ENCODE measurements at places on chromosomes 12 and 14.

DNA sequence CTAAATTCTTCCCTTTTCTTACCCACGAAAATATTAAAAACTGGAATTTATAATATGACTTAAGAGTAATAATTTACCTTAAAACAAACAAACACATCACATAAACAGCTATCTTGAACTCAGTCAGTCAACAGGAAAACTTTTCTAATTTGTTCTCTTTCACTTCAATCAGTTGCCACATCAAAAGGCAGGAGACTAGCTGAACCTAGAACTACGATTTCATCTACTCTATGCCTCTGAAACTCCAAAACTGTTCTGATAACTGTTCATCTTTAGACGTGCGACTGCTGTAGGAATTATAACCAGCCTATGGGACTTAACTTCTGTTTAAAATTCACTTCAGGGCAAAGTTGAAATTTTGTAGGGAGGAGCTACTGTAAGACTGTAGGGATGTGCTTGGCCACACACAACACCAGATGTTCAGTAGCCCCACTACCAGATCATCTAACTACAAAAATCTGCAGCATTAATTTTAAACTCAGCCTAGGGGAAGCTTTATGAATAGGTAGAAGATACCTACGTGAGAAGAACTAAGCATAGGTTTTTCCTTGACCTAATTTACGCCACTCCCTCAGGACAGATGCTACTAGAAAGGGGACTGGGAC, 7.6 kb upstream of the RAD51AP1 start:
- DNase-seq: no peak

DNA sequence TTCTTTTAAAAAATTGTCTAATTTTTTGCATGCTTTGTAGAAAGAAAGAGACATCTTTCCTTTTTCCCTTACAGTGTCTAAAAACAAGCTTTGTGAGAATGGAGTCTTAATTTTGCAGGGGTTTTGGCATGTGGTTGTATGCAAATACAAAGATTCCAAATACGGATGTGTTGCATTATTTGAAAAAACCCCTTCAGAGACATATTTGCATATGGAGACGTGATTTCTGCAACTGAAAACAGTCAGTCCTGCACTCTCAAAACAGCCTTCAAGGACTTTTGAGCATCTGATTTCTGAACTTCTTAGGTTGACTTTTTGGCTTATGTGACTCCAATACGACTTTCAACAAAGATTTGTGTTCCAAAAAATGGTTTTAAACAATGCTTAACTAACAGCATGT, 7.8 kb downstream of the IRAK3 start:
- no peak for DNase-seq

DNA sequence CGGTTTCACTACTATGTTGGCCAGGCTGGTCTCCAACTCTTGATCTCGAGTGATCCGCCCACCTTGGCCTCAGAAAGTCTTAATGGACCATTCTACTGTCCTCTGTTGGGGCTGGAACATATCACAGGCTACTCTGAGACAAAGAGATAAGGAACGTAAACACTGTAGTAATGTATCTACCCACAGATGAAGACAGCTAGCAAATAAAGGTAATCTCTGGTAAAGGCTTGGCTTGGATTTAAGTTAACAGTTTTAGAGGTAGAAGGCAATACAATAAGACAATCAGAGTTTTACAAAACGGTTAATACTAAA, 44.6 kb upstream of the ISM2 start:
- no peak for DNase-seq

GRCh38 chr14:54487771-54488170, 1.0 kb downstream of the GMFB start:
- DNase-seq: no peak

- DNase-seq: no peak
These were observed 1139.4 kb downstream of the TMEM121 start for GRCh38 chr14:106665814-106666213.

DNA sequence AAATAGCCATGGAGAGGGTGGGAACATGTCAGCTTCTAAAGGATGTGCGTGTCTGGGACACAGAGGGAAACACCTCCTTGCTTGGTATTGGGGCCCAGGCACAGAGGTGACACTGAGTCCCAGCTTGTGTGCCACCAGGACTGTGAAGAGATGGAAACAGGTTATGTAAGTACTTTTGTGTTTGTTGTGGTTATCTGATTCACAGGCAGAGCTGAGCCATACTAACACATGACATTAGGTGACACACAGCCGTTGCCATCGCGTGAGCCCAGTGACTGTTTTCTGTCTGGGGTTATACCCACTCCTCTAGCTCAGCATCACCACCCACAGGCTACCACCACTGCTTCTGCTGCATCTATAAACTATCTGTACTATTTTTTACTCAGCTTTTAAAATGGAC, 12.1 kb upstream of the FLVCR2 start:
- no peak for DNase-seq

DNA sequence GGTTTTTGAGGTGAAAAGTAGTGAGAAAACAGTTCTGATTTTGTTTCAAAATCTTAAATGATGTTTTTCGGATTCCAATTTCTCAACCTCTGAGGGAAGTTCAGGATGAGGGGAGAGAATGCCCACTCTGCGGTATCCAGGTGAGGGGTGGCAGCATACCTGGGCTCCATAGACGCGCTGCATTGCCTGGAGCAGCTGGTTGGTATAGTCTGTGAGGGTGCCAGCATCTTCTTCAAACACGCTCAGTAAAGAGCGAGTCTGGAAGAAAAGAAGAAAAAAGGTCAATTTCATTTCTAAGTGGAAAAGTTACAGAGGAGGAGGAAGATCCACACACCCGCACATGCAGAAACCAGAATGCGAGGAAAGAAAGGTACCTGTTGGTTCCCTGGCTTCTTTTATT, 7.0 kb downstream of the APPL2 start:
- DNase-seq: no peak

- no peak for DNase-seq
These were observed 94.2 kb downstream of the BTG1 start for GRCh38 chr12:92051441-92051840.

- no peak for DNase-seq
These were observed 19.8 kb downstream of the INSM2 start for GRCh38 chr14:35553808-35554207.

DNA sequence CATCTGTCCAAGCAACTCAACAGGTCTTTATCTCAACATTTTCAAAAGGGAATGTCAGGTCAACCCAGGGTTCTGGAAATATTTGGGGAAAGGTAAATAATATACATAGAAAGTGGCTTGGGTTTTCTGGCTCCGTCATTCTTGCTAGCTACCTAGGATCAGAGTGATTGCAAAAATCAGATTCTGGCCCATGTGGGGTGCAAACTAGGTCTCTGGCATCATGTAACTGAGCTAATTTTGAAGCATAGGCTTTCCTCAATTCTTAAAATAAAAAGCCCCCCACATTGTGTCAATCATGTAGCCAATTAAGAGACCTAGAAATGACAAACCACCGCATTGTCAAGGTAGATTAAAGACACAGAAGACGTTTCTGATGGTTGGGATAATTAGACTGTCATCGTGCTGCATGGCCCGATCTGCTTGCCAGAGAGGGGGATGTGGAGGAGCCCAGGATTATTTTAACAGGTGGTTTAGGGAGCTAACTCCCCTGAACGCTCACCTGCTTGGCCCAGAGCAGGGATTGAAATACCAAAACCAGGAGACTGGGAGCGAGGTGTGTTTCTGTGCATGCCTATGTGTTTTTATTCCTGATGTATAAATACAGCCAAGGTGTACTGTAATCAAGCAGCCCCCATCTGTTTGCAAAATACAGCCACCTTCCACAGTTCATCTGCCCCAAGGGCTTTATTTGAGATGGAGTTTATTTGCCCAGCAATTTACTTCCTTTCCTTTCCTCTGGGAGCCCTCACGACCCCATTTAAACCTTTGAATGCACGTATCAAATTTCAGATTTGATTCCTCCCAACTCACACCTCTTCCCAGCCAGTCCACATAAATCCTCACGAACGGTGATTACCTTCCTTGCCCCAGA, 189.5 kb downstream of the TTC8 start:
- DNase-seq: peak; percentile 42
